ENCODE measurements at places on chromosomes 7 and 10. TPM values are rescaled to one million over a fixed set of nuclear protein-coding genes. Genes with fewer than 3 reads are reported as not detected.

DNA sequence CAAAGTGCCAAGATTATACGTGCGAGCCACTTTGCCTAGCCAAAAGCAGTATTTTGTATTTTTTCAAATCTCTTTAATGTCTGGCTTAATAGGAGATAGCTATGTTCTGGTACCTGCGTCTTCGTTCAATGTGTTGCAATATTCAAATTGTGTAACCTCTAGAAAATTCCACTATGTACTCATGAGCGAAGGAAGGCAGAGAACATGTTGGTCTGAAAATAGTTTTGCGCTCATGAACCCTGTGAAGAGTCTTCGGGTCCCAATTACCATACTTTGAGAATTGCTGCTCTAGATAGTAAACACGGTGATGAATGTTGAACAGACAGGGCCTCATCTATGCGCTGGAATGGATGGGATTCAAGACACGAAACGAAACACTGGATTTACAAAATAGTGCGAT is 2.7 kb upstream of the SUV39H2 start:
- H3K4me3 ChIP-seq: no peak overlapping the region
- peaks cover 27% of the 10 kb centered on the region for H3K4me1 ChIP-seq
- H3K27me3 ChIP-seq: no peaks in the 10 kb centered on the region

- no peaks in the 10 kb centered on the region for H3K27me3 ChIP-seq
- H3K4me3 ChIP-seq: no peak overlapping the region
- no peak overlapping the region for H3K27ac ChIP-seq
- no peak for DNase-seq
- no peaks in the 10 kb centered on the region for H3K36me3 ChIP-seq
These were observed 156.5 kb downstream of the PRKCQ start for GRCh38 chr10:6423413-6424170.

DNA sequence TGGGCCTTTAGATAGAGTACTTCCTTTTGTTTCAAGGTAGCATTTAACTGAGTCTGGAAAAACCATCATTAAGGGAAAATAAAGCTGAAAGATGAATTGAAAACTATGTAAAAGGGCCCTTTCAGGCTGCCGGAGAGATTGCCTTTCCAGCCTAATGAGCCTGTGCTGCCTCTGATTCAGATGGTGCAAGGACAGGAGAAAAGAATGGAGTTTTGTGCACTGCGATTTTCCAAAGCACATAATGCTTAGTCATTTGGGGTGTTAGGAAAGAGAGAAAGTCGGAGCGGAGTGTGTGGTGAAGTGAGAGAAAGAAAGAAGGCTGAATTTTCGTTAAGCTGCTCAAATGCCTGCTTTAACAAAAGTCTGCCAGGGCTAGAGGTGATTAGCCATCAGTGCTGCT is 259.7 kb downstream of the PAXIP1 start:
- DNase-seq: no peak
- no peak overlapping the region for H3K4me3 ChIP-seq
- no peak overlapping the region for H3K27ac ChIP-seq
- no peaks in the 10 kb centered on the region for H3K36me3 ChIP-seq

DNA sequence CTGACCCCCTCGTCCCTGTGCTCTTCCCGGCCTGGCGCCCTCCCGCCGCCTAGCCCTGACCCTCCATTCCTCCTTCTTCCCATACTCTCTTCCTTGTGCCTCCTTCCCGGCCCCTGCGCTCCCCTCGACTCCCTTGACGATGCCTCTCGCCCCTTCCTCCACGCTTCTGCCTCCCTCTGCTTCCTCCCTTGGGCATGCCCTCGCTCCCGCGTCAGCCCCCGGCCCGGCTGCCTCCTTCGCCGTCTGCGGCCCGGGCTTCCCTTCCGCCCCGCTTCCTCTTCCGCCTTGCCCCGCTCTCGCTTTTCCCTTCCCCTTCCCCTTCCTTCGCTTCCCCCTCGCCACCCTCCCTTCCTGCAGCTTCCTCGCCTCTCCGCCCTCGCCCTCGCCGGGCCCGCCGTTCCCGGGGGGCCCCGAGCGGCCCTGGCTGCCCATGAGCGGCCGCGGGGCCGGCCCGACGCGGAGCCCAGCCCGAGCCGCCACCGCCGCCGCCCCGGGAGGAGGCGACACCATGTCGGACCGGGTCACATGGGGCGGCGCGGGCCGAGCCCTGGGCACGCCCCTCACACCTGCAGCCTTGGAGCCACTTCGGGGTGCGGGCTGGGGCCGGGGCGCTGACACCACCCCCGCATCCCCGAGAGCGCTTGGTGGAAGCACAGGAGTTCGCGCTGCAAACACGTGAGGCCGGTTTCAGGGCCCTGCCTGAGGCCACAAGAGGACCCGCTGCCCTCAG is at the start of gene FBXW4:
Gene FBXW4, minus strand, starts transcription at position 497 of the 730 bp plus-strand sequence. Its CDS starts 65 bp downstream, at position 432.
- peaks cover 39% of the 10 kb centered on the region for H3K4me1 ChIP-seq
- no peaks in the 10 kb centered on the region for H3K27me3 ChIP-seq
- peak; percentile 29 for DNase-seq
- peak within 1 kb of the TSS; percentile 99 for H3K4me3 ChIP-seq
- H3K36me3 ChIP-seq: no peaks in the 10 kb centered on the region
- H3K27ac ChIP-seq: peak within 1 kb of the TSS; percentile 88

- no peaks in the 10 kb centered on the region for H3K4me1 ChIP-seq
- peaks cover 4% of the 10 kb centered on the region for H3K27me3 ChIP-seq
- no peak overlapping the region for H3K4me3 ChIP-seq
- no peak overlapping the region for H3K27ac ChIP-seq
- no peak for DNase-seq
These were observed 19.0 kb downstream of the AQP1 start for GRCh38 chr7:30930621-30931020.

DNA sequence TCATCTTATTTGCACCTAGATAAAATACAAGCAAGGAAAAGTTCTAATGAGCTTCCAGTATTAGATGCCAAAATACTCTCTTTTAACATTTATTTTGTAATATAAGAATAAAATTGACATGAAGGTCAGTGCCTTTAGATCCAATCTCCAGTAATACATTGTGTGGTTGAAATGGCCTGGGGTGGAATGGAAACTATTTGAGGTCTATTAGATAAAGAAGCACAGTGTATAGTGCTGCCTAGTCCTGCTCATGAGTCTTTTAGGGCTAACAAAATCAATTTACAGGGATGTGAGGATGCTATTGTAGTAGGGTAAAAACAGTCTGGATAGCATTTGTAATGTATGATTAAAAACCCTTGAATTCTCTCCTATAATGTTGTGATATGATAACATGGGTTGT is 84.5 kb upstream of the ETV1 start:
- no peaks in the 10 kb centered on the region for H3K4me1 ChIP-seq
- no peak overlapping the region for H3K4me3 ChIP-seq
- H3K27ac ChIP-seq: no peak overlapping the region
- H3K27me3 ChIP-seq: no peaks in the 10 kb centered on the region

DNA sequence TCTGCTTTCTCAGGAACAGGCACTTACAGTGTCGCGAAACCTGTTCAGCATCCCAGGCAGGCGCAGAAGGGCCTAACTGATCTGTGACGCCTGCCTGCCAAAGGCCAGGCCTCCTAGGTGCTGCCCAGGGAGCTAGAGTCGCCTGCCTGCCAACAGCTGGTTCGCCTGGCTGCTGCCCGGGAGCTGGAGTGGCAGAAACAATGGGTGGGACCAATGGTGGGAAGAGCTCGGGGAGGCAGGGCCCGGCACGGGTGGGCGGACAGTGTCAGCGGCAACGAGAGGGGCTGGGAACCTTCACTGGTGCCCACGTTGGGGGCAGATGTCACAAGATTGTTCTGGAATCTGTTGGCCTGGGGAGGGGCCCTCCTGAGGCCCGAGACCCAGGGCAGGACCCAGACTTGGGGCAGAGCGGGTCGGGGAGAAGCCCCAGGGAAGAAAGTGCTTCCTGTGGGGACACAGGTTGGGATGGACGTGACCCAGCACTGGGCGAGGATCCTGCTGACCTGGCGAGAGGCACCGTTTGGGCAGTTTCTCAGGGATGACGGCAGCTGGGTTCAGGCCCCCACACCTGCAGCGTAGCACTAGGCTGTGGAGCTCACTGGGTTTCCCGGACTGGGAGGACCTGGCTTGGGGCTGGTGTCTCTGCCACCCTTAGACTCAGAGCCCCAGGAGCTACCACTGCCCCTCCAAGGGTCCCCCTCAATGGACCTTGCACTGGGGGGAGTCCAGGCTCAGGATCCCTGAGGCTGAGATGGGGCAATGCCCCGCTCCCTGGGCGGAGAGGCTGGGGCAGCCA is 181.8 kb downstream of the ELFN1 start:
- no peak overlapping the region for H3K4me3 ChIP-seq
- H3K27ac ChIP-seq: no peak overlapping the region
- no peaks in the 10 kb centered on the region for H3K4me1 ChIP-seq
- DNase-seq: no peak

DNA sequence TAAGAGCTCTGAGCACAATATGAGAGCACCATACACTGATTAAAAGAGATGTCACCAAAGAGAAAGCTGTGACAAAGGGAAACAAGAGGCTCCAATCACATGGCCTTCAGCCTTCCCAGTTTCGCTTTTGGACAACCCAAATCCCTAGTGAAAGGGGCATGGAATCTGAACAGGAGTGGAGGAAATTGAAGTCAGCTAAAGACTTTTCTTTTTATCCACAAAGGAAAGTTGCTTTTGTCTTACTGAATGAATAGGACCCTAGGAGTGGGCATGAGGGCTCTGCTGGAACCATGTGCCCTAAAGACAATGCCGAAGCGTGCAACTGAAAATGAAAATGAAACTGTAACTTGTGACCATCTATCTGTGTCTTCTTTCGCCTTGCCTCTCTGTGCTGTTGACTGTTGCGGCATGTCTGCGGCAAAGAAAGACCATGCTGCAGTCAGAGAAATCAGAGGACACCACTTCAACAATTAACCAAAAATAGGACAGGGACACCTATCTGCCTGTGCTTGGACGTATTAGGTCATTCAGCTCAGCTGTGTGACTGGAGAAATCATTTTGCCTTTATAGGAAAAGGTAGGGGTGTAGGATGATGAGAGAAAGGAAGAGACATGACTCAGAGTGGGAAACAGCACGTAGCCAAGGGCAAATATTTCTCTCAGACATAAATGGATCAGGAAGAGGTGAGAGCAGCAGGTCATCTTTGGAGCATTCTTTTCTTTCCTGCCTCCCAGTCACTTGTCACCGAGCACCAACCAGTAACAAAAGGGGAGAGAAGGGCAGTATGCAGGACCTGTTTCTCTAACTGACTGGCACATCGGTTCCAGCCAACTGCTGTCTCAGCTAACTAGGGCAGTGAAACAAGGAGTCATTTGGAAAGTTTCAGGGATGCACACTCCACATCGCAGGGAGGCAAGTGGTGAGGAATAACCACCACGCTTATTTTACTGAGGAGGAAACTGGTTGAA is 12.3 kb downstream of the CAV2 start:
- H3K4me1 ChIP-seq: peaks cover 20% of the 10 kb centered on the region
- no peaks in the 10 kb centered on the region for H3K27me3 ChIP-seq
- no peak overlapping the region for H3K27ac ChIP-seq
- peak overlapping the region; percentile 66 for H3K4me3 ChIP-seq
- no peaks in the 10 kb centered on the region for H3K36me3 ChIP-seq
- peak; percentile 10 for DNase-seq

DNA sequence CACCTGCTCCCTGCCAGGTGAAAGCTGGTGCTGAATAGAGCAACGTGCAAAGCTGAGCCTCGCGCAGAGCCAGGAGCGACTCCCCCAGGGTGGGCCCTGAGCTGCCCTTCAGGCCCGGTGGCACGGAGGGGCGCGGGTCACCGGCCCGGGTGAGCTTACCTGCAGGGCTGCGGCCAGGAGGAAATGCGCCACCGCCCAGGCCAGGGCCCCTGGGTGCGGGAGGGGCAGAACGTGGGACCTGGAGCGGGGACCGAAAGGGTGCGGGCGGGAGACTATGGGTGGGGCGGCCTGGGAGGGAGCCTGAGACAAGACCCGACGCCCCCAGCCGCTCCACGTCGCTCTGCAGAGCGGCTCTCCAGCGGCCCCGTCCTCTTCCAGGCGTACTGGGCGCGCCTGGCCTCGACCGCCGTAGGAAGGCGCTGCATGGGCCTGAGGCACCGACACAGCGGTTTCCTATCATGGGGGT is 122.1 kb downstream of the BTAF1 start:
- no peak overlapping the region for H3K27ac ChIP-seq
- no peaks in the 10 kb centered on the region for H3K4me1 ChIP-seq
- H3K36me3 ChIP-seq: no peaks in the 10 kb centered on the region
- H3K27me3 ChIP-seq: no peaks in the 10 kb centered on the region

DNA sequence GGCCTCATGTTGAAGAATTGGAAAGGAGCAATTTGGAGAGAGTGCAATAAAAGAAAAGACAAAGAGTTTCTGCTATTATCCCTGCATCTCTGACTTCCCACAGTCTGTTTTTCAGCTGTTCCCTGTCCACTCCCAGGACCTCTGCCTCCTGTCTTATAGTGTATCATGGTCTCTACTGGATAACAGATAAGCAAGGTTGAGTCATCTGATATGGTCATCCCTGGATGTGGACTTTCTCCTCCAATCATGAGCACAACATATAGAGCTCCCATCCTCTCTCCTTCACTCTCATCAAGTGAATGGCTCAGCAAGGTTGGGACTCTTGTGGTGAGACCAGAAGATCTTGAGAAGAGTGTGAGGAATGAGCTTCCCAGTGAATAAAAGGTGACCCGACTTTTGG is 123.1 kb downstream of the PLCE1 start:
- no peak overlapping the region for H3K27ac ChIP-seq
- DNase-seq: no peak
- H3K36me3 ChIP-seq: no peaks in the 10 kb centered on the region

GRCh38 chr7:87212498-87212897 is 7.0 kb downstream of the TMEM243 start:
- H3K27ac ChIP-seq: no peak overlapping the region
- no peak for DNase-seq
- H3K27me3 ChIP-seq: no peaks in the 10 kb centered on the region
- peaks cover 23% of the 10 kb centered on the region for H3K4me1 ChIP-seq
- H3K4me3 ChIP-seq: no peak overlapping the region
- peaks cover 9% of the 10 kb centered on the region for H3K36me3 ChIP-seq

- no peaks in the 10 kb centered on the region for H3K4me1 ChIP-seq
- H3K27ac ChIP-seq: no peak overlapping the region
- H3K27me3 ChIP-seq: no peaks in the 10 kb centered on the region
- no peaks in the 10 kb centered on the region for H3K36me3 ChIP-seq
- no peak for DNase-seq
These were observed 179.2 kb upstream of the GHITM start for GRCh38 chr10:83960125-83960524.

GRCh38 chr10:110269374-110270318 is 35.1 kb downstream of the SMNDC1 start:
- no peaks in the 10 kb centered on the region for H3K27me3 ChIP-seq
- H3K36me3 ChIP-seq: no peaks in the 10 kb centered on the region
- H3K27ac ChIP-seq: peak overlapping the region; percentile 59
- DNase-seq: peak; percentile 59

The TLL2 gene
- total RNA-seq: not detected

The CPXM2 gene
- not detected for total RNA-seq

The PON2 gene
- total RNA-seq: 202 TPM

The RNF32 gene
- total RNA-seq: not detected

The PLCE1 gene
- 0.04 TPM for total RNA-seq

The PNLIPRP1 gene
- total RNA-seq: not detected

Data from HepG2 (cell line).